Urothelium cell line (cell line): ENCODE measurements at places on chromosomes 6 and 20.
A peak's percentile ranks its signal among the peaks of the same experiment; 100 is the strongest.

DNA sequence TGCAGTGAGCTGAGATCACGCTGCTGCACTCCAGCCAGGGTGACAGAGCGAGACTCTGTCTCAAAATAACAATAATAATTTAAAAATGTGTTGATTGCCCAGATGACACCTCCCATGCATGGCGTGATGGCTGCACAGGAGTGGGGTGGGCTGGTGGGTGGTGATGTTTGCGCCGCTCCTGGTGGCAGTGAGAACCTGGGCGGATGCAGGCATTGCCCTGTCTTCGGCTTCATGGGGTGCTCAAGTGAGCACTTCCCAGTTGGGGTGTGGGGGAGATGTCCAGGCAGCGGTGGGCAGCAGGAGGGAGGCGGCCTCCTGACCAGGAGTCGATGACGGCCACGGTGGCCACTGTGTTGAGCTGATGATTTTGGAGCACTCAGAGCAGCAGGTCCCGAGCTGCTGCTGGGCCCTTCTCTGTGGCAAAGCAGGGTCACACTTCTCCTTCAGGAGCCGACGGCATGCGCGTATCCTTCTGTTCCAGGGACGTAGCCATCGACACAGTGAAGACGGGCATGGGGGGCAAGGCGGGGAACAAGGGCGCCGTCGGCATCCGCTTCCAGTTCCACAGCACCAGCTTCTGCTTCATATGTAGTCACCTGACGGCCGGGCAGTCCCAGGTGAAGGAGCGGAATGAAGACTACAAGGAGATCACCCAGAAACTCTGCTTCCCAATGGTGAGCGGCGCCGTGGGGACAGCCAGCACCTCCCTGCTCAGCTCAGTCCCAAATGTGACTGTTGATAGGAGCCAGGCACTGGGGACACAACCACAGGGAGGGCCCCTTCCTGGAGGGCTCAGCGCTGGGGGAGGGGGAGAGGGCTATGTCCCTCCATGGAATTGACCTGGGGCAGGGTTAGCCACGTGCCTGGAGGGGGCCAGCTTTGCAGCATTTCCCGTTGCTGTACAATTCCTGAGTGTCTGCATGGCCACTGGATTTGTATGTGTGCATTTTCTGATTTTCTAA lies 89.7 kb downstream of the SYNJ2 start:
- DNase-seq = no peak

- DNase-seq = no peak
These were observed 314.5 kb downstream of the COL12A1 start for GRCh38 chr6:74891349-74891831.

GRCh38 chr6:72374857-72375256 lies 247.0 kb upstream of the KCNQ5 start:
- no peak for DNase-seq

DNA sequence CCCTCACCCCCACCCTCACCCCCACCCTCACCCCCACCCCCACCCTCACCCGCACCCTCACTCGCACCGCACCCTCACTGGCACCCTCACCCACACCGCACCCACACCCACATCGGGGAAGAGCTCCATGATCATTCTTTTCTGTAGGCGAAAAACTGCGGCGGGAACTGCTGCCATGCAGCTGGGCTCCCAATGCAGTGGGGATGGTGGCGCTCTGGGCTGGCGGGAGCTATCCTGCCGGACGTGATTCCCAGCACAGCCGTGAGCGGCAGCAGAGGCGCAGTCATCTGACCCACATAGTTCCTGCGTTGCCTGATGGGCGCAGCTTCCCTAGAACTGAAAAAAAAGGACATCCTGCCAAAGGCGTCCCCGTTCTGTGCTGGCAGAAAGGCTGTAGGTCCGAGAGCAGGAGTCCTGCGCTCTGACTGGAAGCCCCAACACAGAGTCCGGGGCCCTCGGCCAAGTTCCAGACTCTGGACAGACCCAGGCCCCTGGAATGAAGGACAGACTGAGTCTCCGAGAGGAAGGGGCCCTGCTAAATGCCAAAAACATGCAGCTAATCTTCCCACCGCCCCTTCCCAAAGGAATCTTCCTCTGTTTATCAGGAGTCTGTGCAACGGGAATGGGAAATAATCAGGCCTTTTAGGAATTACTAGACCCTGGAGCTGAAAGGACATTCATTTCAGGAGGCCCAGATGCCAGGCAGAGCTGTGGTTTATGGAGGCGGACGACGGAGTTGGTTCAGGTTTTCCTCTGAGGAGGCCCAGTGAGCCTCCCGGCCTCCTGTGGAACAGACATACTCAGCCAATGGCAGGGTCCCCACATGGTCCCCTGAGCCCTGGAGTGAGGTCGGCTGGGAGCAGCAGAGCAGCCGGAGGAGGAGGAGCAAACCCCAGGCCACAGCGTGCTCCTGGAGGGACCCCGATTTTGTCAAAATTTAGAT lies 14.1 kb upstream of the TCFL5 start:
- peak; percentile 92 for DNase-seq

GRCh38 chr20:48406912-48407340 lies 420.9 kb downstream of the PREX1 start:
- DNase-seq = no peak

- no peak for DNase-seq
These were observed 505 bp downstream of the SNAI1 start for GRCh38 chr20:49983123-49983847.

GRCh38 chr6:106702046-106702445 lies 72.7 kb downstream of the QRSL1 start:
- no peak for DNase-seq

GRCh38 chr20:20495729-20496503 lies 128.0 kb downstream of the INSM1 start:
- no peak for DNase-seq

GRCh38 chr6:137610702-137611101 lies 116.5 kb upstream of the OLIG3 start:
- no peak for DNase-seq

DNA sequence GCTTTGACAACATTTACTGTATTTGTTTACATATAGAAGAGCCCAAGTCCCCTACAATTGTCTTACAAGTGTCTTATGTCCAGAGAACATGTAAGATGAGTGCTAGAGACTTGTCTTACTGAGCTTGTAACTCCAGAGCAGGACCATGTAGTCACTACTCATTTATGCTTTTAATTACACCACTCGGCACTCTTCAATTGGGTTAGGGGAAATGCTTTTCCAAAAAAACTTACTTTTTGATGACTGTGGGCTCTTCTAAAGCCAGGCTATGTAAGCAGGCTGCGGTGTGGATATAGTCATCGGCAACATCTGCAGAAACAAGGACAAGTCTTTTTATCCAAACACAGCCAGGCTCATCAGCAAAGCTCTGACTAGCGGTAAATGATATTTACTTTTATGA lies 18.7 kb downstream of the SNX5 start:
- DNase-seq = no peak

DNA sequence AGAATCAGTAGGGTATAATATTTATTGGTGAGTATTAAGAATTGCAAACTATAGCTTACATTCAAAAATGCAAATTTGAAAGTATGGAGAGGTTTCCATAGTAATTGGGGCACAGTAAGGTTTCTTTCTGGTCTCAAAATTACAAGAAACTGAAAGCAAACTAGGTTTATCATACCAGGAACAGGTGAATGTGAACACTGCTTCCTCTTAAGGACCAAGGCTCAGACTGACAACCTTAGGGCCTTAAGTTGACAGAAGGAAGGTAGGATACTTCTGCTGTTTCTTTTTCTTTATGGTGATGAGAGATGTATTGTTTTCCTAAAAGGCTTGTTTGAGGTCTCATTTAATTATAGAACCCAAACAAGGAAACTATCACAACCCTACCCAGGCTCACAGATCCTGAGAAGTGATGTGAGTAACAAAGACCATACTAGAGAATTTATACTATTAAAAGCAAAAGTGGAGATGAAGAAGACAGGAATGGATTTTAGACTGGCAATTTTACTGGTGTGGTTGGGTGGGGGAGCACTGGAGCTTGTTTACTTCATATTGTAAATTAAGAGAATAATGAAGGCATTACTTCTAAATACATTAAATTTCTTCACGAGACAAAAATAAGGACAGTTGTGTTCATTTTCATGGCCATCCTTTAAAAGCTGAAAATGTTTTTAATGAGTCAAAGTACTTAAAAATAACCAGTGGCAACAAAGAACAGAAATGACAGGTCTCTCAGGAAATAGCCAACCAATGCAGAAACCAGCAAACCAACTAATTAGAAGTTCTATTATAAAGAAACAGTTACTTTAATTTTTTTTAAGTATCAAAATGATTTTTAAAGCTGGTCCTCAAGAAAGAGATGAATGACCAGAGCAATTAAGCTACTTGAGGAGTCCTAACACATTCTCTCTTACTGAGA lies 21.3 kb downstream of the STAU1 start:
- no peak for DNase-seq

DNA sequence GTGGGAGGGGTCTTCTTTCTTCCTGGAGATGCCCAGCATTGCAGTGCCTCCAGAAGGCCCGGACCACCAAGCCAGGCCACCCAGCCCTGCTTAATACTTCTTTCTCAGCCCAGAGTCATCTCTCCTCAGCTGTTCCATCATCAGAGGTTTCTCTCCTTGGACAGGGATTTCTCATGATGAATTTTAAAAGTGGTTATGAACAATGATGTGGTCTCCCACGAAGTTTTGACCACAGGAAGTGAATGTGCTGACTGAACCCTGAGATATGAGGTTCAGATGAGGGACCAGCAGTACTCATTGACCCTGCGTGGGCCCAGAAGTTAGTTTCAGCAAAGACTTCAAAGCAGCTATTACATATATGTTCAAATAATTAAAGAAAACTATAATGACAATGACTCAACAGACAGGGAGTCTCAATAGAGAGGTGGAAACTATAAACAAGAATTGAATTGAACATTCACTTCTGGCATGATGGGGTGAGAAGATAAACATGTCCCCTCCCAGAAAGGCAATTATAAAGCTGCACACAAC lies 114.5 kb upstream of the SLC22A16 start:
- DNase-seq = no peak

GRCh38 chr6:135085700-135086413 lies 31.2 kb upstream of the HBS1L start:
- no peak for DNase-seq

- DNase-seq = peak; percentile 32
These were observed 1.4 kb downstream of the SOX12 start for GRCh38 chr20:326645-327185.

DNA sequence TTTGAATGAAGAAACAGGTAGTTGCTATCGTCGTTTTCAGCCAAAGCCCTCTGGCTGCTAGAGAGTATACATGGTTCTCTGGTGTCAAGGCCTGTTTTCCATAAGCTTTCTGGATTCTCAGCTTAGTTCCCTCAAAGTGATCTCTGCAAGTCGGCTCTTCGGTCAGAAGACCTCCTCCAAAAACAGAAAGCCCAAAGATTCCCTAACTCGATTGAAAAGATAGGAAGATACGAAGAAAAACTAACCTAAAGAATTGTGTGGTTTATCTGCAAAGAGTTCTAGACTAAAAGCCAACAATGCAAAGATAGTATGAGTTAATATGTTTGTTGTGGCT lies 545 bp upstream of the ASCC3 start:
- DNase-seq = no peak

GRCh38 chr20:4671015-4671414 lies 50.7 kb upstream of the PRND start:
- no peak for DNase-seq

DNA sequence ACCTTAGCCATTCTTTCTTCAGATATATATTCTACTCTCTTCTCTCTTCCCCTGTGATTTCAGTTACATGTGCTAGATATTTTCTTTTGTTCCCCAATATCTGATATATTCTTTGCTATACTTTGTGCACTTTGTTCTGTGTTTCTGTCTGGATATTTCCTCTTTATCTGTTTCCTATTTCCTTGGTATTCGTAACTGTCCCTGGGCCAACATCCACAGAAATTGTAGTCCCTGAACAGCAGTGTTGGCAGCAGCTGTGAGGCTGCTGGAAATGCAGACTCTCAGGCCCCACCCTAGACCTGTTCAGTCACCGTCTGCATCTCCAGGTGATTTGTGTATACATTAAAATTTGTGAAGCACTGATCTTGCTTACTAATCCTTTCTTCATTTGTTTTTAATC lies 522.9 kb upstream of the SOX4 start:
- no peak for DNase-seq

DNA sequence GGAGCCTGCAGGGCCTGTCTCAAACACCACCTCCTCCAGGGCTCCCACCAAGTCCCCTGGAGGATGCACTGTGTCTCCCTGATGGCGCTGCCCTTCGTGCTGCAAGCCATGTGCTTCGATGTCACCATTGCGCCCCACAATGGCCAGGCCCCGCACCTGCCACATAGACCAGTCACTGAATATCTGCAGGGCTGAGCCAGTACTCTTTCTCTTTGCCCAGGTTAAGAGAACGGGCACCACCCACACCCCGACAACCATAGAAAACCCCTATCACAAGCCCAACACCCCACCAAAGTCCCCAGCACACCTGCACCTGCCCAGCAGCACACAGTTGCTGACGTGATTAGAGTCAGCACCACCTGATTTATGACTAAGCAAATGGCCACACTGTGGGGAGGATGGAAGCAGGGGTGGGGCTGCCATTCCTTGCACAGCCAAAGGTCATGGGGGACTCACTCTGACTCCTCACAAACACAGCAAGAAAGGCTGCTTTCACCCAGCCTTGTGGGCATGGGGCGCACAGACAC lies 104.3 kb downstream of the SLC23A2 start:
- no peak for DNase-seq

- DNase-seq = no peak
These were observed 205.1 kb downstream of the LY86 start for GRCh38 chr6:6793388-6794250.

GRCh38 chr6:160494576-160494975 lies 146.4 kb downstream of the SLC22A3 start:
- DNase-seq = no peak

- DNase-seq = no peak
These were observed 36.0 kb upstream of the SNX9 start for GRCh38 chr6:157787080-157787479.

GRCh38 chr6:67496191-67496590 lies 1138.9 kb upstream of the ADGRB3 start:
- no peak for DNase-seq

- no peak for DNase-seq
These were observed 60.4 kb upstream of the MPC1 start for GRCh38 chr6:166443166-166443565.

DNA sequence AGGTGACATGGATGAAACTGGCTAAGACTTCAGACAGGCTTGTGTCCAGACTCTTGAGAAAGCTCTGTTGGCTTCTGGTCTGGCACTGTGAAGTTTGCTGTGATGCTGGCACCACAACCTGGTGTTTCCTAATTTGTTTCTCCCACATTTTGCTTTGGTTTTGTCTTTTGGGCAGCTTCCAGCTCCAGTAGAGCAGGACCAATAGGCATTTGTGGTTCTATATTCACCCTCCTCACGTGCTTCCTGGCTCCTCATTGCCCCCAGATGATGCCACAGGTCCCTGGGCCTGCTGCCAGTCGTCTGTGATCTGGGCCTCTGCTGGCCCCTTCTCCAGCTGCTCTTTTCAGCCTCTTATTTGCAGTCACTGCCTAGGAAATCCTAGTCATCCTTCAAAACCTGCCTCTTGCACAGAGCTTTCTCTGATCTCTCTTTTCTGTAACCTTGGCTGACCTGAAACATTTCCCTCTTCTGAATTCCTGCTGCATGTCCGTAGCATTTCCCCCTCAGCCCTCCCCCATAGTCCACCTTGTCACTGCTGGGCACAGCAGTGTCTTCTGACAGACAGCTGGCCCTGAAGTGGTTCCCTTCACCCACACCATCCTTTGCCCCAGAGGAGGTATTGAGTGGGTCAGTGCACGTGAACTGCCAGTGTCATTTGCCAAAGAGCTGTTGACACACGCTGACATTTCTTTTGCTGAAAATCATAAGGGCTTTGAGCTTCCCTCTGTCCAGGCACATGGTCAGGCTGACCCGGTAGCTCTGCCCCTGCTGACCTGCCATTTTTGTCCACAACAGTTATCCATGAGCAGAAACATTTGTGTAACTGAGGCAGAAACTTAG lies 63.0 kb downstream of the PTPN1 start:
- no peak for DNase-seq
